ENCODE measurements at places on chromosomes 1 and 21.

DNA sequence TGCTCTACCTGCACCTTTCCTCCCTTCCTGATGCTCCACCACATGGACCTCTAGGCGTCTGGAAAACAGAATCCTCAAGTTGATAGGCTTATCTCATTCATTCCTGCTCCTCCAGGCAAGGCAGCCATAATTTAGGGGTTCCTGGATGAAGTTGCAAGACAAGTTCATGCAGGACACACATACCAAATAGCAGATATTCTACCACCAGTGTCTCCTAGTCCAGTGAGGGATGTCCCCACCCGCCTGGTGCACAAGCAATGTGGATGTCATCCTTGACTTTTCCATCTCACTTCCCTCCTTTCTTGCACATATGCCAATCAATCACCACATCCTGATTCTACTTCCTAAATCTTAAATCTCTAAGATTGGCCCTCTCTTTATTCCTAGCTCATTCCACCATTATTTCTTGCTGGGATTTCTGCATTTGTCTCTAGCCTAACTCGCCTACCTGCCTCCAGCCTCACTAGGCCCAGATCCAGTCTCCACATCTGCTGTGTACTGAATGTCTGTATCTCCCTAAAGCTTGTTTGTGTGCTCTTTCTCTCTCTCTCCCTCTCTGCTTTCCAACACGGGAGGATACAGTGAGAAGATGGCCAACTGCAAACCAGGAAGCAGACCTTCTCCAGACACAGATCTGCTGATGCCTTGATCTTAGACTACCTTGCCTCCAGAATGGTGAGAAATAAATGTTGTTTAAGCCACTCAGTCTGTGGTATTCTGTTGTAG is 40.5 kb downstream of the CD34 start:
- no peak for DNase-seq

DNA sequence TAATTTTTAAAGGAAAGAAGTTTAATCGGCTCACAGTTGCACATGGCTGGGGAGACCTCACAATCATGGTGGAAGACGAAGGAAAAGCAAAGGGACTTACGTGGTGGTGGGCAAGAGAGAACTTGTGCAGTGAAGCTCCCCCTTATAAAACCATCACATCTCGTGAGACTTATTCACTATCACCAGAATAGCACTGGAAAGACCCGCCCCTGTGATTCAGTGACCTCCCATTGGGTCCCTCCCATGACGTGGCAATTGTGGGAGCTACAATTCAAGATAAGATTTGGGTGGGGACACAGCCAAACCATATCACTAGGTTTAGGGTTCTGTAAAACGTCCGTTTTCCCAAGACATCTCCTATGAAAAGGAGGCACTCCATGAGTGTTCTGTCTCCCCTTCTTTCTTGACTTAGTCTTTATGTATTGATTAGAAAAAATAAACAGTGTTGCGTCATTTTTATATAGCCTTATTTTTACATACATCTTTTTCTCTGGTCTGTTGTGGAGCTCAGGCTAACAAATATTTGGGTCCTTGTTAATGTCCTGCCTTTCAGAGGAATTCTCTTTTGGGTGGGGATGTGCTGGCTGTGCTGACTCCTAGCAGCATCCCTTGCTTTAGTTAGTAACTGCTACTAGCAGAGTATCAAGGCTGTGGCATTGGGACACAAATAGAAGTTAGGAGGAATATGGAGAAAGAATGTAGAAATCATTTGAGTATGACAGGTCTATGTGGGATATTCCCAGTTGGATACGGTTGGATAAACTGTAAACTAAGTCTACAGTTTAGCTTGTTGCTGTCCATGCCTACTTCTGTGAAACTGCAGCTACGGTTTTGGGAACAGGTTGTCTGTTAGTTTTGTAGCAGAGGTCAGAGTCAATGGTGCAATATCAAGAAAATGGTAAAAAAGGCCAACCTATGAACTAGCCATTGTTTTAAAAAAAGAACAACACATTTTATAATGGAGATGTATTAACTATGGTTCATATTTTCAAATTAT is 23.5 kb downstream of the BACH1 start:
- DNase-seq: no peak

DNA sequence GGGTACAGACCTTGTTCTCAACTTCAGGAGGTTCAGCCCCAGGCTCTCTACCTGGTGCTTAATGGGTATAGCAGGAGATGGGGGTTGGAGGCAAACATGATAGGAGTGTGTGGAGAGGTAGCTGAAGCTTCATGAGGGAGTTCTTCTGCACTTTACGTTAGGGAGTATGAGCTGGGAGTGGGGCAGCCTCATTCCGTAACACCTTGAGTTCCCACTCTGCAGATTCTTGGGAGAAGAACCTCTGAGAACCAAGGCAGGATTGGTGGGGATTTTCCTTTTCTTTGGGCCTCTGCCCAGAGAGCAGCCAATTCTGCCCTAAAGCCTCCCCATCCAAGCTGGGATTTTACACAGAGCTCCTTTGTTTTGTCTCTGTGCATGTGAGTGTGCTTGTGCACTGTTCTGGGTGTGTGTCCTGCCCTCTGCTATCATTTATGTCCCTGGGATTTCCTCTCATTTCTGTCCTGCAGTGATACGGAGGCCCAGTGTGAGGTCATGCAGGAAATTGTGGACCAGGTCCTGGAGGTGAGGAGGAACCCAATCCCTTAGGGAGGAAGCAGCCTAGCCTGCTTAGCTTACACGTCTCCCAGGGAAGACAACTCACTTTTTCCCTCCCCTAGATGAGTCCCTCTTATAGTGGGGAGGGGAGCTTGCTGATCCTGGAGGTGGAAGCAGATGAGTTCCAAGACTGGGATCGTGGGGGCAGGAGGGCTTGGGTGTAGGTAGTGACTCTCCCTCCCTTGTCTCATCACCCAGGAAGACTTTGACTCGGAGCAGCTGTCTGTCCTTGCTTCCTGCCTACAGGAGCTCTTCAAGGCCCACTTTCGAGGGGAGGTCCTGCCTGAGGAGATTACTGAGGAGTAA is 11.6 kb upstream of the SLC27A3 start:
- no peak for DNase-seq

GRCh38 chr1:19606817-19607642 is 37.1 kb upstream of the NBL1 start:
- peak; percentile 37 for DNase-seq

DNA sequence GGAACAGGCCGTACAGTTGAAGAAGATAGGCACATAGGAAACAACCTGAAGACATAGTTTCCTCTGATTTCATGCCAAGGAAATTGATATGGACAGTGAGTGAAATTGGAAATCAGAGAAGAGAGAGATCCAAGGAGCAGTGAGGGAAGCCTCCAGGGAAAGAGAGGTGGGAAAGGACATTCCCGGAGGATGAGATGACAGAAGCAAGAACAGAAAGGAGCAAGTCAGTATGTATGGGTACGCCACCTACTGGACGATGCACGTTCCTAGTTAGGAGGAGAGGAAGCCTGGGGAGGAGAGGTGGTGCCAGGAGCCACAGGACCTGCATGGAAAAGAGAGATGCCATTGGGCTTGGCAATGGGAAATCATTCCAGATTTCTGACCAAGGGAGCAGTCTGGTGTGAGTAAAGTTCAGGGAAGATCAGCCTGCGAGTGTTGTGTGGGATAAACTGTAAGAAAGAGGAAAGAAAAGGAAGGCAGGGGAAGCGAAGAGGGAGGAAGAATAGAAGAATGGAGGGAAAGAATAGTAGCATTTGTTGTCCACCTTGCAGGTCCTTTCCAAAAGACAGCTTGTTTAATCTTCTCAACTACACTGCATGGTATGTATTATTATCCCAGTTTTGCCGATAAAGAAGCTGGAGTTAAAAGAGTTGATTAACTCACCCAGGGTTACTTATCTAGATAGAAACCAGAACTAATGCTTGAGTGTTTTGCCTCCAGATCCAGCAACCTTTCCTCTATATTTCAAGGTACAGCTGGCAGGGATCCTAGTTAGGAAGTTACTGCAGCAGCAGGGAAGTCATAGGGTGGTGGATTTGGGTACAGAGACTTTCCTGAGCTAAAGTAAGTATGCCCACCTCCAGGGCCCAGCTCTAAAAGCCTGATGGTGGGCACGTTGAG is 27.4 kb downstream of the C1orf116 start:
- peak; percentile 35 for DNase-seq

DNA sequence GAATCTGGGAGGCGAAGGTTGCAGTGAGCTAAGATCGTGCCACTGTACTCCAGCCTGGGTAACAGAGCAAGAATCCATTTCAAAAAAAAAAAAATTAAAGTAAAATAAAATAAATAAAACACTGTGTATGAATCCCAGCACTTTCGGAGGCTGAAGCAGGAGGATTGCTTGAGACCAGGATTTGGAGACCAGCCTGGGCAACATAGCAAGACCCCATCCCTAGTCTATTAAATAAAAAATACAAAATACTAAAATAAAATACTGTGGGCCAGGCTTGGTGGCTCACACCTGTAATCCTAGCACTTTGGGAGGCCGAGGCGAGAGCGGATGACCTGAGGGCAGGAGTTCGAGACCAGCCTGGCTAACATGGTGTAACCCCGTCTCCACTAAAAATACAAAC is 4.2 kb upstream of the BNIPL start:
- no peak for DNase-seq

DNA sequence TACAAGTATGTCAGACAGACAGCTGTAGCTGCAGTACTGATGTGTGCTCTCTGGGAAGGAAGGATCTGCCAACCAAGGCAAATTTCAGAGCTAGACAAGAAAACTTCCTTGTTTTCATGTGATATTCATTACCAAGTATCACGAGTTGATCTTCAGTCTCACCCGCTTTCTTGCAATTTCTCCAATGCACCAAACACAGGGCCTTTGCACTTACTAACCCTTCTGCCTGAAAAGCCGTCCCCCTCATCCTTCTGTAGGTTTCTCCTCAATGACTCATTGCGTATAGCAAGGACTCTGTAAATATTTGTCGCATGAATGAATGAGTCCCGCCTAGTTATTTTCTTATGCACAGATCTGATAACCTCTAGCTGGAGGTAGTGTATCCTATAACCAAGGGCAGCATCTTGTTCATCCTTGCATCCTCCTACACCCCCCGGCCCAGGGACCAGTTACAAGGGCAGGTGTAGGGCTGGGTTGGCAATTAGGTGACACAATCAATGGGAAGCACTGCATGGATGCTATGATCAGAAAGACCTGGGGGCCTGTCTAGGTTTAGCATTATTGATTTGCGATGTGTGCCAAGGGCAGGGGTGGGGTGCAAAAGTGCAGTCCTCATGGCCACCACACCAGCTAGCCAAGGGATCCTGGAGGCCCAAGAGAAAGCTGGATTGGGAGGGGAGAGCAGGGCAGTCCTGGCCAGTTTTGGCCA is 51.4 kb upstream of the GPR157 start:
- no peak for DNase-seq

GRCh38 chr21:46001821-46002681 is 20.5 kb downstream of the COL6A1 start:
- DNase-seq: no peak

GRCh38 chr1:196502437-196502836 is 105.8 kb downstream of the KCNT2 start:
- DNase-seq: no peak

DNA sequence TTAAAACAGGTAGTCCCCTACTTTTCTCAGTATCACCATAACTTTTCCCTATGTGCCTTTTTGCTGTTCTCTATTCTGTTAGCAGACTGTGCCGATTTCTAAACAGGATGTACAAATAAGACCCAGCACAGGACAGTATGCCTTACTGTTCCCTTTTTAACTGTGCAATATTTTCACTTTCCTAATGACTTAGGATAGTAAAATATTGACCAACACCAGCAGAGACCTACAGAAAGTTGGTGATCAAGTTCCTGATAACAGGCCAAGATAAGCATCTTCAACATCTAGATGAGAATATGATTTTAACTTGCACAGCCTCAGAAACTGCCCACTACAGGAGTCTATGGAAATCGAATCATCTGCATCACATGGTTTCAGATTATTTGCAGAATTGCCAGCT is 42.0 kb downstream of the ADSS2 start:
- no peak for DNase-seq

- DNase-seq: no peak
Measured at GRCh38 chr1:45607404-45608074, 16.3 kb downstream of the CCDC17 start.

All from CD4-positive, alpha-beta T cell treated with Interleukin-4 for 1 hour (primary cell).